ENCODE measurements at places on chromosomes 1 and 21.
A peak's percentile ranks its signal among the peaks of the same experiment; 100 is the strongest.

DNA sequence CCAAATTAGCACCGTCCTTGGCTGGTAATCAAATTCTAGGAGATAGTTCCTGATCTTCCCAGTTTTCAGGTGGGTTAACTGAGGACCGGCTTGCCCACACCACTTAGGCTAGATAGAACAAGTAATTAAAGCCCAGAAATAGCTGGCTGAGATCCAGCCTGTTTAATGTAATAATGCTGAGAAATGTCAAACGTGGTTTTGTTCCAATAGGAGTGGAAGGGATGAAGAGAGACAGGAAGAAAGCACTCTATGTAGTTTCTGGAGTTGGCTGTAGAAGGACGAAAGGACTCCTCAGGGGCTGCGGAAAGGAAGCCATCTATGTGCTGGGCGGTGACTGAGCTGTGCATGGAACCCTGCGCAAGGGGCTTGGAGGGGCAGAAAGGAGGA is 18.6 kb downstream of the NAV1 start:
- no peak for DNase-seq

GRCh38 chr1:162400790-162401355 is 11.1 kb downstream of the SH2D1B start:
- DNase-seq: no peak

GRCh38 chr1:87120779-87121178 is 206.3 kb downstream of the HS2ST1 start:
- peak; percentile 1 for DNase-seq

DNA sequence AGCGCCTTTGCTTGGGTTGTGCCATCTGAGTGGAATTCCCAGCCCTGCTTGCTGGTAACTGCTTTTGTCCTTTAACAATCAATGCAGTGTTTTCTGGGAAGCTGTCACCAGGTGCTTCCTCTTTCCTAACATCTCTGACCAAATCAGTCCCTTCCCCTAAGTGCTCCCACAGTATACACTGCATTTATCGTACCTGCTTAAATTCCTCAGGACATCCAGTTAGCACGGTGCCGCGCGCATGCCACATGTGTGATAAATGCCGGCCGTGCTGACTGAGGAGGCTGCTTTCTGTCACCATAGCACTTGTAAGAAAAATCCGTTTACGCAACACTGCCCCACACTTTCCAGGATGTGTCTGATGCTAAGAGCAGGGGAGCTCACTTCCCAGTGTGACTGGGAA is 115.4 kb downstream of the BCAR3 start:
- no peak for DNase-seq

GRCh38 chr1:227759341-227760300 is 24.4 kb downstream of the SNAP47 start:
- DNase-seq: peak; percentile 71

GRCh38 chr1:83994111-83994510 is 4.8 kb downstream of the TTLL7 start:
- no peak for DNase-seq

DNA sequence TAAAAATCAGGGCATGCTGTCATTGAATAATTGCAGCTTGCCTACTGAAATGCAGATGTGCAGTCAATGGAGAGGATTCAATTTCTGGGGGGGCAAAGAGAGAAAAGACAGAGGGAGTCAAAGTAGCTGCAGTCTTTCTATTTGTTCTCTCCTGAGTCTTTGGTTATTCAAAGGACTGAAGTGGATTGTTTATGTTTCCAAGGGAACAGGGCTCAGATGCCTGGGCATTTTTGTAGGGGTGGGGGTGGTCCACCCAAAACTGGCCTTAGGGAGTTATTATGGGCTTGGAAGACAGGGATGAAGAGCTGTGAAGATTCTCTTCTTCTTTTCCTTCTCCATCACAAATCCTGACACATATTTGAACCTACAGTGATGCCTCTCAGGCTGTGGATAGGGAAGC is 408.8 kb upstream of the DAB1 start:
- no peak for DNase-seq

DNA sequence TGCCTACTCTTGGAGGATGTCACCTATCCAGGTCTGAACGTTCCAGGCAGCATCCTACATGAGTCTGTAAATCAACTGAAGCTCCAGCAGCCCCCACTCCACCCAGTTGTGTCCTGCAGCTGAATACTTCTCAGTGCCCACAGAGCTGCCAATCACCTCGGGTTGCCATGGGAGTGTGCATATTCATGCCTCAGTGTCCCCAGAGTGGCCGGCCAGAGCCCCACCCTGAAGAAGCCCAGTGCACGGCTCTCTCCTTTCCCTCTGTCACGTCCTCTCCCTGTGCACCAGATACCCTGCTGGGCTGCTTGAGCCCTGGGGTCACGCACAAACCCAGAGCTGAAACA is 16.1 kb upstream of the GSTM4 start:
- DNase-seq: no peak

GRCh38 chr1:231463541-231463940 is 41.5 kb upstream of the EGLN1 start:
- no peak for DNase-seq

GRCh38 chr21:28066596-28067387 is 925.9 kb downstream of the LTN1 start:
- no peak for DNase-seq

DNA sequence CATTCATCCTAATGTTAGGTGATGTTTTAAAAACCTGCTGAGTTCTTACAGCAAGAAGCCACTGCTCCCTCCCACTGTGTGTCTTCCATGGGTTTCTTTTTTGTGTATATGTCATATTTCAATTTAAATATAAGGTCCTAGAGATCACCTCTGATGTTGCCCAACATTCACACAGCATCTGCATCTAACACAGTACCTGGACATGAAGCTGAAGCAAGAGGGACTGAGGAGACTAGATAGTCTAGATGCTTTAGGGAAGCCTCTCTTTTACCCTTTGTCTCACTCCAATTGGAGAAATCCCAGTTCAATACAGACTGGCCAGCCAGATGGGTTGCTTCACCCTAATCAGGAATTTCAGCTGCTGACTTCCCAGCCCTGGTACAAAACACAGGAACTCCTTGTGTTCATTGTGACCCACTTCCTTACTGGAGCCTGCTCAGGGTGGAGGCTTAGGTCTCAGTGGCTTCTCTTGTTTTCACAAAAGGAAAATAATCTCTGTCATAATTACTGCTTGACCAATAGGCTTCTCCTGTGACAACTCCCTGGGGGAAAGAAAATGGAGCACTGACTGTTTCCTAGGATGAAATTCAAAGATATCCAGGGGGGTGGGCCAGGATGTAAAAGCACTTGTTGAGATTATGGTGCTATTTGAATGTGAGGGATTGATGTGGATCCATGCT is 17.3 kb downstream of the BTG2 start:
- DNase-seq: no peak

DNA sequence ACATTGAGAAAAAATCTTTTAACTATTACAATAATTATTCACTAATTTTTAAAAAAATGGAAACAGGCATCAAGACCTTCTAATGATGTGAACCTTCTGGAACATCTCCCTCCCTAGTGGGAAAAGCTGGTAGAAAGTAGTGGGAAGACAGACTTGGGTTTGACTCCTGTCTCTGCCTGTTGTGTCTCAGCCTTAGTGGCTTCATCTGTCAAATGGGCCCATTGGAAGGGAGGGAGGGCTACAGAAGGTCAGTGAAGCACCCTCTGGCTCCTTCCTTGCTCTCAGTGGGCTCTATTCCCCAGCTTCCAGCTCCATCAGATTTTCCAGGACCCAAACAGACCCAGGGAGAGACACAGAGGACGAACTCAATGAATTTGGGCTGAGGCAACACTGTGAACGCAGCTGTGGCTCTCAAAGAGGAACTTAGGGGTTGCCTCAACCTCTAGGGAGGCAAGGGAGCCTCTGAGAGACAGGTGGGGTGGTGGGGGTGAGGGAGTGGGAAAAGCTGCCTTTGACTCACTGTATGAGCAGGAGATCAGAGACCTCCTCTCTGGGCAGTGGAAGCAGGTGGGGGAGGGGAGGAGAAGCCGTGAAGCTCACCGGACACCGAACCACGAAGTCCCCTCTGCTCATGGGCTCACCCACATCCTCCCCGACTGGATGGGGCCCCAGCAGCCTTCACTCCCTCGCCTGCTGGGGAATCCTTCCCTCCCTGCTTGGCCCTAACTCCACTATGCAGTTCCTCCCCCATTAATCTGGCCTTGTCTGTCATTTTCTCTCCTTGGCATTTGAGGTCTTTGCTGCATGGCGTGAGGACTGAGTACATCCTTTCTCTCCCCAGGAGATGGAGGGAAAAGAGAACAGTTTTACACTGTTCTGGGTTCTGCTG is 4.5 kb downstream of the CNR2 start:
- DNase-seq: no peak

GRCh38 chr1:151829352-151830046 is 2.1 kb downstream of the RORC start:
- DNase-seq: peak; percentile 71

GRCh38 chr1:21963477-21964217 is 13.2 kb upstream of the CELA3B start:
- peak; percentile 80 for DNase-seq

DNA sequence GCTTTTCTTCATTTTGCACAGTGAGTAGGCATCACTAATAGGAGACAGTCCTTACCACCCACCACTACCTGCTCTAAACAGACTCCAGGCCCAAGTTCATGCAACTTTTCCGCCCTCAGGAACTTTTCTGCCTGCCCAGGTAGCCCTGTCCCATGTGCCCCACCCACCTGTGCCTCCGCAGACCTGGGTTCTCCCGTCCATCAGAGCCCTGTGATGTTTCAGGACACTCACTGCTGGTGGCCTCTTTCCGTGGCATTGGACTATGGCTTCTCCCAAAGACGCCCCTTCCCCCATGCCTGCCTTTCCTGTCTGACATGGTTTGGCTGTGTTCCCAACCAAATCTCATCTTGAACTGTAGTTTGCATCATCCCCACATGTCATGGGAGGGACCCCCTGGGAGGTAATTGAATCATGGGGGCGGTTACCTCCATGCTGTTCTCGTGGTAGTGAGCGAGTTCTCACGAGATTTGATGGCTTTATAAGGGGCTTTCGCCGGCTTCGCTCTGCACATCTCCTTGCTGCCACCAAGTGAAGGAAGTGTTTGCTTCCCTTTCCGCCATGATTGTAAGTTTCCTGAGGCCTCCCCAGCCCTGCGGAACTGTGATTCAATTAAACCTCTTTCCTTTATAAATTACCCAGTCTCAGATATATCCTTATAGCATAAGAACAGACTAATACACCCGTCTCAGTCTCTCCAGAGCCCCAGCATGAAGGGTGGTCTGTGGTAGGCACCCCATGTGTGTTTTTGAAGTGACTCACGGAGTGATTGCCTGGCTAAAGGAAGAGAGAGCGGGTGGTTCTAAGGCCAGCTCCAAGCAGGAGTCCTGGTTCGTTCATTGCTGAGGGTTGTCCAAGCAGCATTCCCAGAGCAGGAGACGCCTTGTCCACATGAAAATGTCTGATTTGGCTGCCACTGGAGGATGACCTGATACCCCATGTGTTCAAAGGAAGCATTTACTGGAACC is 86.0 kb upstream of the ZBTB40 start:
- DNase-seq: no peak

DNA sequence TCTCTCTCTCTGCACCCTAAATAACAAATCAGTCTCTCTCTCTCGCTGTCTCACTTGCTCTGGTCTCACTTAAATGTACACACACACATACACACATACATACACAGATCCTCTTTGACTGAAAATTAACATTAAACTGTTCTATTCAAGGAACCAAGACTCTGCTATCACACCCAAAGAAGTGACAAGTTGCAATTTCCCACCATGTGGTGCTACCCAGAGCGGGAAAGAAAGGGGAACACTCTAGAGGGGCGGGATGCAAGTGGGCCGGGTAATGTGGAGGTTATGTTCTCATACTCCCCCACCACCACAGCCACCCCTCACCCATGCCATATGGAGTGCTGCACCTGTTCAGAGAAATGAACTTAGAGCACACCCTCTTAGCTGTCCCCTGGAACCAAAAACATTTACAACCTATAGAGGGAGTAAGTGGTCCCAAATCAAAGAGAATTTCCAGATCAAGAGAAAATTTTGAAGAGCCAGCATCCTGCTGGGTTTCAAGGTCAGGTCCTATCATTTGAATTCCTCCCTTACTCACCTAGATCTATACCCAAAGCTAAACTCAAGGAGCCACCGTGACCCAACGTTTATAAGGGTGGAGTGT is 319.4 kb downstream of the BRINP2 start:
- DNase-seq: no peak

DNA sequence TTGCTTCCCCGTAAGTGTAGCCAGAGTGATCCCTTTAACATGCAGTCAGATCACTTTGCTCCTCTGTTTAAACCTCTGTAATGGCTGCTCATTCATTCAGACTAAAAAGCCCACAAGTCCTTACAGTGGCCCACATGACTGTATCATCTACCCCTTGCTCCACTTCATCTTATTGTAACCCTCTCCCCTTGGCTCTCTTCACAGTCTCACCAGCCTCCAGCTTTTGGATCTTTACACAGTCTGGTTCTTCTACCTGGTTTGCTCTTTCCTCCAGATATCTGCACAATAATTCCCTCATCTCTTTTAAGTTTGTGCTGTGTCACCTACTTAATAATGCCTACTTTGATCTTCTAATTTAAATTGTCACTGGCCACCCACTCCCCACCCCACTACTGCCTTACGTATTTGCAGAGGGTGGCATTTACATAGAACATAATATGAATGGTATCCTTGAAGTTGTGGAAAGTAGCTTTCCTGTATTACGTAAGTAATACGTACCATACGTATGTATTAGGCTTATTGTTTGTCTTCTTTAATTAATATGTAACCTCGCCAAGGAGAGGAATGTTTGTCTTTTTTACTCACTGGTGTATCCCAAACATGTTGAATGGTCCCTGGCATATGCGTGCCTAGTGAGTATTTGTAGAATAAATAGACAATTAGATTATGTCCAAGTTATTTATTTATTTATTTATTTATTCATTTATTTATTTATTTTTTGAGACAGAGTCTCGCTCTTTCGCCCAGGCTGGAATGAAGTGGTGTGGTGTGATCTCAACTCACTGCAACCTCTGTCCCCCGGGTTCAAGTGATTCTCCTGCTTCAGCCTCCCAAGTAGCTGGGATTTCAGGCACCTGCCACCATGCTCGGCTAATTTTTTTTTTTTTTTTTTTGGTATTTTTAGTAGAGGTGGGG is 48.6 kb downstream of the TSNAX start:
- no peak for DNase-seq

DNA sequence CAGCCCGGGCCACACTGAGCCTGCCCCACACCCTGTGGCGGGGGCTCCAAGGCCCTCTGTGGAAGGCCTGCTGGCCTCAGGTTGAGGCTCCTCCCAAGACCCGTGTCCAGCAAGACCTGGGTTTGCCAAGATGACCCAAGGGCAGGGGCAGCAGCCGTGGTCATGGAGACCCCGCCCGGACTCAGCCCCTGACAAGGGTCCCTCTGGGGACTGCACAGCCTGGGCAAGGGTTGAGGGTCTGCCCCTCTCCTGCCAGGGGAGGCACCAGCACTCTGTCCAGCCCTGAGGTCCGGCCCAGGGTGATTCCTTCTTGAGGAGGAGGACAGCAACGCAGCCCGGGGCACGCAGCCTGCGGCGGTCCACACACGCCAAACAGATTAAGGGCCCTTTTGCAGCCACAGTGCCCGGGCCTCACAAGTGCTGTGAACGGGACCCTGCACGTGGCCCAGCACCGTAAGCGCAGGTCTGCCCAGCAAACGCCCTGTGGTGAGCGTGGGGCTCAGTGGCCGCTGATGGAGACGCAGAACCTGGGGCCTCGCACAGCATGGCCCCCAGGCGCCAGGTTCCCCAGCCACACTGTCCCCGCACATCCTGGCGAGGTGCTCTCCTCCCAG is 3.4 kb downstream of the SPATC1L start:
- DNase-seq: no peak

- no peak for DNase-seq
These were observed 1.0 kb downstream of the ZBTB48 start for GRCh38 chr1:6580593-6581409.

Data from activated CD4-positive, alpha-beta T cell treated with anti-CD3 and anti-CD28 coated beads, Interleukin-2, Interleukin-4, amounts not matched to agents 100 ng/mL and 50 ng/mL, durations not matched to agents 16 hours and 8 hours (primary cell).